Activated naive CD4-positive, alpha-beta T cell treated with anti-CD3 and anti-CD28 coated beads, Interleukin-2, amount 10 ng/mL, durations not matched to agents 7 days and 5 days (primary cell): ENCODE measurements at places on chromosomes 13 and 19.

DNA sequence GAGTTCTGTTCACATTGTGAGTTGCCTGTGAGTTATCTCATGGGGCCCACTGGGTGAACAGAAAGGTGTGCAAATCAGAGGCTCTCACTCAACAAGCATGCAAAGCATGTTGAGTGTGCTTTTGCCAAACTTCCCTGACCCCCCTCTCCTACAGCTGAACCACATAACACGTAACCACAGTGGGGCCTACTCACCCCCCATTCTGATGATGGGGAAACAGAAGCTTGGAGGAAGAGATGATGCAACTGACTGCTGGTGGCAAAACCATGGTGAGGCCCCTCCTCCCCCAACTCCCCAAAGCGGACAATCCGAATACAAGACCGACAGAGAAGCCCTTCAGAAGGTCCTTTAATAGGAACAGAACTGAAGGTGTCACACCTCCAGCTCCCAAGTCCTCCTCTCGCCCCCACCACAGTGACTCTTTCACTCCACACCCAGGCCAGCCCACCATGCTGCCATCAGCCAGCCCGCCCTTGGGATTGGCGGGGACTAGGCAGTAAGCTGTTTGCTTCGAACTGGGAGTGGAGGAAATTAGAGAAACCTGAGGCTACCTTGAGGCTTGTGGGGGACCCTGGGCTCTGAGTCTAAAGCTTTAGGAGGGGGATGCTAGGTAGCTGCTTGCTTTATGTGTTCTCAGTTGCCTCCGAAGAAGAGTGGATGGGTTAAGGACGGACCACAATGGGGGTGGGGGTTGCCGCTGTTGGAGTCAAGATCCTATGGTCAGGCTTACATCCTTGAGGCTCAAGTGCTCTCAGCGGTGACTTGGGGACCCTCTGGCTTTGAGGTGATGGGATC is 3.8 kb downstream of the ZNF784 start:
- no peak for DNase-seq

GRCh38 chr19:50223439-50223716 is 20.0 kb downstream of the MYH14 start:
- no peak for DNase-seq

GRCh38 chr19:34793565-34793964 is 20.6 kb upstream of the ZNF599 start:
- no peak for DNase-seq

- DNase-seq: no peak
Observed at GRCh38 chr13:66216728-66217127, 1013.4 kb downstream of the PCDH9 start.

DNA sequence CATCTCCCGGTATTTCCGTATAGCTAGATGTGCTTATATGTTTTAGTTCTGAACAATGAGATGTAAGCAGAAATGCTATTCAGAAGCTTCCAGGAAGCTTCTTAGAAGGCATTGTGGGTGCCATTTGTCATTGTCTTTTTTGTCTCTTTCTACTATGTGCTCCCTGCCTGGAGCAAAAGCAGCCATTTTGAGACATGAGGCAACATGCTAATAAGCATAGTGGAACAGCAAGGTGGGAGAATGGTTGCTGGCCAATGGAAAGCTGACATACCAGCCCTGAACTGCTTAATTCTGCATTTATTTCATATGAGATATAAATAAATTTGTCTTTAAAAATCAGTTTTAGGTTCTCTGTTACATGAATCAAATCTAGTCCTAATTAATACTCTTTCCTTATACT is 299.7 kb downstream of the LMO7 start:
- no peak for DNase-seq

GRCh38 chr13:50078895-50079654 is 63.8 kb downstream of the KCNRG start:
- no peak for DNase-seq

- no peak for DNase-seq
Observed at GRCh38 chr13:78997902-78998629, 339.1 kb upstream of the OBI1 start.

- DNase-seq: no peak
Observed at GRCh38 chr19:13270514-13271105, 120.4 kb downstream of the IER2 start.

DNA sequence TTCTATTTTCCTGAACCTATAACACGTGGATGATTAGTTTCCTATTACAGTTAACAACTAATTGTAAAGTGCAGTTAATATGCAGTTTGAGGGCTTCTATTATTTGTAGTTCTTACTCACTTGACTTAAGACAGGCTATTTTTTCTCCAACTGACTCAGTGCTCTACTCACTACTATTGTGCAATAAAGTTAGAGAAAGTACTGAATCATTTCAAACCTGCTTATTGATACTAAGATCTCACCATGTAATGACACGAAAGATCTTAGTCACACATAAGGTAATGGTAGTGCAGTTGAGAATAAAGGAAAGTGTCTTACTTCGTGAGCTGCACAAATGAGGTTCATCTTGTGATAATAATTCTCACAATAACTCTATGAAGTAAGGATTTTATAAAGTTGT is 22.8 kb upstream of the ITM2B start:
- DNase-seq: no peak

DNA sequence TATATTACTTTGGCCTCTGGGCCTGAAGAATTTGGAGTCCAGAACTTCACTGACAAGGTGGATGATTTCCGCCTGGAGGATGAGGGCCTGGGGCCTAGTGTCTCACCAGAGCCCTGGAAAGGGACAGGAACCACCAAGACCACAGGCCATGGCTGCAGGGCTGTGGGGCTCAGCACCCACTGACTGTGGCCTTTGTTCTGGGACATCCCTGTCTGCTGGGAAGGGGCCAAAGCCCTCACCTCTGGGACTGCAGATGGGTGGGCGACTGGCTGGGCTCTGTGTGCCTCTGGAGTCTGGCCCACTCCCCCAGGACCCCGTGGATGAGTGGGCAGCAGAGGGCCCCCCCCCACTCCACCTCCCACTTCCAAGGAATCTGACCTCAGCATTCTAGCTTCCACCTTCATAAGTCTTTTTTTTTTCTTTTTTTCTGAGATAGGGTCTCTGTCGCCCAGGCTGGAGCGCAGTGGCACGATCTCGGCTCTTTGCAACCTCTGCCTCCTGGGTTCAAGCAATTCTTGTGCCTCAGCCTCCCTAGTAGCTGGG is 20.3 kb downstream of the CHST8 start:
- no peak for DNase-seq

- DNase-seq: no peak
Observed at GRCh38 chr13:27360562-27360961, 63.9 kb upstream of the GTF3A start.

GRCh38 chr13:95741584-95742563 is 64.9 kb downstream of the DNAJC3 start:
- no peak for DNase-seq

GRCh38 chr19:54481326-54481930 is 8.3 kb upstream of the CDC42EP5 start:
- DNase-seq: peak; percentile 54

GRCh38 chr19:5805462-5806132 is 730 bp downstream of the NRTN start:
- DNase-seq: peak; percentile 73

GRCh38 chr19:3054972-3055740 is 7.1 kb downstream of the TLE5 start:
- no peak for DNase-seq

GRCh38 chr13:113273321-113273720 is 23.7 kb upstream of the LAMP1 start:
- DNase-seq: no peak

- DNase-seq: no peak
Observed at GRCh38 chr13:111852725-111853518, 214.0 kb upstream of the SOX1 start.

DNA sequence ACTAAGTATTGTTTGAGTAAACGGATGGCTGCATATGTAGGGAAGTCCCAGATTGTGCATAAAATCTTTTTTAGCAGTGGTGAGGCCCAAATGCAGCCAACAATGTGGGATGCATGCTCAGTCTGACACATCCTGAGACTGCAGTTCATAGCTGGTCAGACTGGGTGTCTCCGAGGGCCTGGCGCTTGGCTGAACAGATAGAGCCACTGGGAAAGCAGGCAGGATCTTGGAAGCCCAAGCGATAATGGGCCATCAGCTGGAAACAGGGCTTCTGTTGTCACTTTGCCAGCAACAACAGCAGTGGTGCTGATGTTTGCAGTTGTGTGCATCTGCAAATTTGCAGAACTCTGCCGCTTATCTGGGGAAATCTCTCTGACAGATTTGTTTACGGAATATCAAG is 36.1 kb downstream of the MTUS2 start:
- DNase-seq: no peak

GRCh38 chr19:16773259-16773658 is 53.6 kb downstream of the NWD1 start:
- no peak for DNase-seq

DNA sequence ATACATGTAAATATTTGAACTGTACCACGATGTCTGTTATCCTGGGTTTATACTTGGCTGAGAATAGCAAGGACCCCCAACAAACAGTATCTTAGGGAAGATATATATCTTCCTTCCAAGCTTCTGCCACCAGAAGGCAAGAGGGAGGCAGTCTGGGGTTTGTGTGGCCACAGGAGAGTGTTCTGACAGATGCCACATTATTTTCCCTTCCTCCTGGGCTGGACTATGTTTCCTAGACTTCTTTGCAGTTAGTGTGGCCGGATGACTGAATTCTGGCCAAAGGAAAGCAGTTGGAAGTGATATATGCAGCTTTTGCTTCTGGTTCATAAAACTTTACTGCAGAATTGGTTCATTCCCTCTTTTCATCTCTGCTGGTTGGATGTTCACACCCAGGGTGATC is 39.9 kb upstream of the TMTC4 start:
- DNase-seq: no peak

DNA sequence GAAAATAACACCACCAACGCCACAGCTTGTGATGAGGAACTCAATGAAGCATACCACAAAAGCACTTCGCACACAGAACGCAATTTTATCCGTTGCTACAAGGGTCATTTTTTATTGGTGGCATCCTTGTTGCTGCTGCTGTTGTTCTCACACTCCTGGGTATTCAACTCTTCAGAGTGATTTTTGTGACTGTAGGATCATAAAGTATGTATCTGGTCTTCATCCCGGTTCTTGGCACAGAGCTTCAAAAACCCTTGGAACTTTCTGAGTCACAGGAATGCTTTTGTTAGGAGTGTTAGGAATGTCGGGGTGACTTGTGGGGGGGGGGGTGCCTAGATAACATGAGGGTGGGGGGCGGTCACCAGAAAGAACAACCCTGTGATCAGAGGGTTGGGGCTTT is 108.4 kb downstream of the ZNF557 start:
- no peak for DNase-seq

DNA sequence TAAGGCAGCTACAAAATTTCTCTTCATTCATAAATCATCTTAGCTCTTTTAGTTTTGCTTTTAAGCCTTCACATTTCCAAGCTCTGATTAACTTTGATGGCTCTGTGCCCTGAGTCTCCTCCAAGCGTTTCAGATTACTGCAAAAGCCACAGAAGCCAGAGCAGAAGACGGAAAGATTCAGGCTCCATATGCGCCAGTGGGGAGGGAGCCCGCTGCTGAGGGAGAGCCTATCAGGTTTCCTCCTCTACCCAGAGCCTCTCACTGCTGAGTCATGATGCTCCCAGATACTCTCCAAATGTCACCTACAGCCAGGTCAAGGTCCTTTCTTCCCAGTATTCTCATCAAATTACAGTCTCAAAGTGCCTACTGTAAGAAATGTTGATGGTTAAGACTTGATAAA is 193.6 kb downstream of the RAP2A start:
- DNase-seq: no peak

- DNase-seq: no peak
Observed at GRCh38 chr13:73547239-73547638, 488.4 kb downstream of the KLF5 start.

- no peak for DNase-seq
Observed at GRCh38 chr19:871446-872265, 12.2 kb downstream of the CFD start.

DNA sequence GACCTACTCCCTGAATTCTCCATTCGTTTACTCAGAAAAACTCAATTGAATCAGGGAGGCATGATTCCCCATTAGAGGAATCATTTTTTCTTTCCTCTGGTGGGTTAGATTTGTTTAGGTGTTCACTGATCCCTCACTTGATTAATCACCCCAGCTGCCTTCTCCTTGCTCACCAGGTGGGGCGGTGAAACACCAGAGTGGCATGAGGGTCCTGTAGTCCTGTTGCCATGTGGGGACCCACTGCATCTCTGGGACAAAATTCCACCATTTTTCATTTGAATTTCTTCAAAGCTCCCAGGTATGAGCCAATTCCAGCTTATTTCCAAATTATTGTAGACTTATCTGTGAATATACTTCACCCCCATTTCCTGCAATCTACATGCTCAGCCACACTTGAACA is 462.7 kb upstream of the ZNF507 start:
- no peak for DNase-seq

DNA sequence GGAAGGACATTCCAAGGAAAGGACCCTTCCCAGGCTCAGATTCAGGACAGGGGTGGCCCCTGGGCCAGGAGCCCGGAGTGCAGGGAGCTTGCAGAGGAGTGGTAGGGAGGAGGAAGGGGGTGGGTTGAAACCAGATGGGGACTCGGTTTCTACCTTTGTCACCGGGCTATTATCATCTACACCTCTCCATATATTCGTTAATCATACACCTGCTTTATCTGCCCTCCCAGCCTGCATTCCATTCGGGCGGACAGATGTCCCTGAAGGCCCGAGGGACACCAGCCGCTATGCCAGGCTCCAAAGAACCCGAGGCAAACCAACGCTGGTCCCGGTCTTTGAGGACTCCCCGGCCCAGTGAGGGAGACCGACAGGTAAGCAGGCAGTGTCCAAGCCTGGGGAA is 15.5 kb upstream of the MYH14 start:
- DNase-seq: no peak

GRCh38 chr19:44530777-44531176 is 1.3 kb upstream of the CEACAM20 start:
- no peak for DNase-seq

- no peak for DNase-seq
Observed at GRCh38 chr19:53389571-53389970, 5.4 kb upstream of the ZNF765 start.

- DNase-seq: no peak
Observed at GRCh38 chr19:48591021-48591420, 15.5 kb upstream of the SPACA4 start.

GRCh38 chr13:96294930-96295881 is 205.3 kb downstream of the HS6ST3 start:
- no peak for DNase-seq

GRCh38 chr13:97366172-97366688 is 67.7 kb upstream of the RAP2A start:
- no peak for DNase-seq

DNA sequence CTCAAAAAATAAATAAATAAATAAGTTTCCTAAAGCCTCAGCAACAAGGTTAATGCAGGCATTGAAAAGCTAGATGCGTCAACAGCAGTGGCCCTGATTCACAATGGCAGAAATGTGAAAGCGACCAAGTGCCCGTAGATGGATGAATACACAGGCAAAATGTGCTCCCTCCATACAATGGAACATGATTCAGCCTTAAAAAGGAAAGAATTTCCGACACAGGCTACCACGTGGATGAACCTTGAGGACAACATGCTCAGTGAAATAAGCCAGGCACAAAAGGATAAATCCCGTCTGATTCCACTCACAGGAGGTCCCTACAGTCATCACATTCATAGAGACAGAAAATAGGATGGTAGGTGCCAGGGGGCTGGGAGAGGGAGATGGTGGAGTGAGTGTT is 31.7 kb downstream of the INSR start:
- DNase-seq: no peak
